ENCODE measurements at places on chromosomes 16 and 17.

- no peak for DNase-seq
These were observed 4.0 kb upstream of the SLFN12L start for GRCh38 chr17:35541434-35541833.

DNA sequence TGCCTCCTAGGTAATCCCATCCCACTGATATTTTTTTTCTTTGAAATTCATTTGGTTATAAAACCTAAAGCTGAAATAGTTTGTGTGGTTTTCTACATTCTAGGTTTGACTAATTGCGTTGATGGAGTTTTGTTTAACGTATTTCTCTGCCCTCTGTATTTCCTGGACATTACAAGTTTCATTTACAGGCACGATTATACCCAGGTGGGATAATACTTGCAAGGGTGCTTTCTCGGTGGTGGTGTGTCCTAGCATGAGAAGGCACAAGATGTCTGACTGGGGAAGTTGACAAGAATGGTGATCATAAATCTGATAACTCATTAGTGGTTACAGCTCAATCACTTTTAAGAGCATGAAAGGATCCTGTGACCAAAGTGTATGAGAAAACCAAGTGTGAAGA, 45.0 kb downstream of the DYNLRB2 start:
- no peak for DNase-seq

- peak; percentile 24 for DNase-seq
These were observed 57.3 kb upstream of the CCL1 start for GRCh38 chr17:34420254-34420766.

DNA sequence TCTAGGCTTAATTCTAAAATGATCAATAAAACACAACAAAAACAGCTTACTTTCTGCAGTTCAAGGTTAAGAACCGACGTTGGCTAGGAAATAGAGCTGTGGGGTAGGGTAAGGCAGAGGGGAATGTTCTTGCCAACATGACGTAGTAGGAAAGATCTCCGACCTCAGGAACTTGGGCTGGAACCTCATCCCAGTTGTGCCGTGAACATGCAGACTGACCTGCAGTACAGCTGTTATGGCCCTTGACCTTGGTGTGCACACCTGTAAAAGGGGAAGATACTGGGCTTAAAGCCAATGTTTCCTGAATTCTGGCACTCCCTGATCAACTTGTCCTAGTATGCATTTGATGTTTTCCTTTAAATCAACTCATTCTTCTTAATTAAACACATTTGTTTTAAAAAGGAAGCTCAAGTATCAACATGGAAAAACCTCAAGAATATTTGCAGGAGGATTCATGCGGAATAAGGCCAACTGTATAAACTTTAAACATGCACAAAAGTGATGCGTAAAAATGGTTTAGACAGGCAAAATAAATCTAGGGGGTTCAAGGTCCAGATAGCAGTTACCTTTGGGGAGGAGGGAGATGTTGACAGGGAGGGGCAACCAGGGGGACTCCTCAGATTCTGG, 14.2 kb upstream of the SLC6A2 start:
- DNase-seq: no peak

DNA sequence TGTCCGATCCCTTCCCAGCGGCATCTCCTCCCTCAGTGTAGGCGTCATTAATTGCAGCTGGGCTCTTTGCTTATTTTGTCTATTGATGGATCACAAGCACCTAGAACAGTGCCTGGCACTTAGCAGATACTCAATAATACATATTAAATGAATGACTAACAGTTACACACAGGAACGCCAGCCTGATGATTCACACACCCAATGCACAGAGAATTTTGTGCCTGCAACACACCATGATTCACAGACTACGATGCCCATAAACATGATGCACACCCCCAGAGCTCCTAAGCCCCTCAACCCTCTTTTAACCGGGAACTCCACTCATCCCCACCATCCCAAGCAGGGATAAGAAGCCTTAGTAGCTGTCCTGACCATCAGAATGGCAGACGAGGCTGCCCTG, 66.6 kb upstream of the TMEM97 start:
- DNase-seq: no peak

GRCh38 chr17:19744492-19744891, 3.6 kb downstream of the ALDH3A1 start:
- DNase-seq: no peak

GRCh38 chr16:64094992-64095634, 1026.8 kb downstream of the CDH11 start:
- DNase-seq: no peak

DNA sequence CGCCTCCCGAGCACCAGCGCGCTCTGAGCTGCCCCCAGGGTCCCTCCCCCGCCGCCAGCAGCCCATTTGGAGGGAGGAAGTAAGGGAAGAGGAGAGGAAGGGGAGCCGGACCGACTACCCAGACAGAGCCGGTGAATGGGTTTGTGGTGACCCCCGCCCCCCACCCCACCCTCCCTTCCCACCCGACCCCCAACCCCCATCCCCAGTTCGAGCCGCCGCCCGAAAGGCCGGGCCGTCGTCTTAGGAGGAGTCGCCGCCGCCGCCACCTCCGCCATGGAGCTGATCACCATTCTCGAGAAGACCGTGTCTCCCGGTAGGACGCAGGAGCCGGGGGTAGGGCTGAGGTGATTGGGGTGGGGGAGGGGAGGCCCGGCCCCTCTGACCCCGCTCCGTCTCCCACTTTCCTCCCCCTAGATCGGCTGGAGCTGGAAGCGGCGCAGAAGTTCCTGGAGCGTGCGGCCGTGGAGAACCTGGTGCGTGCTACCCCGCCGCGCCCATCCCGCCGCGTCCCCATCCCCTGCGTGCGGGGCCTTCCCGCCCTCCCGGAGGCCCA, 329 bp downstream of the KPNB1 start:
- DNase-seq: no peak

- no peak for DNase-seq
These were observed 39.8 kb downstream of the NF1 start for GRCh38 chr17:31134576-31134975.

DNA sequence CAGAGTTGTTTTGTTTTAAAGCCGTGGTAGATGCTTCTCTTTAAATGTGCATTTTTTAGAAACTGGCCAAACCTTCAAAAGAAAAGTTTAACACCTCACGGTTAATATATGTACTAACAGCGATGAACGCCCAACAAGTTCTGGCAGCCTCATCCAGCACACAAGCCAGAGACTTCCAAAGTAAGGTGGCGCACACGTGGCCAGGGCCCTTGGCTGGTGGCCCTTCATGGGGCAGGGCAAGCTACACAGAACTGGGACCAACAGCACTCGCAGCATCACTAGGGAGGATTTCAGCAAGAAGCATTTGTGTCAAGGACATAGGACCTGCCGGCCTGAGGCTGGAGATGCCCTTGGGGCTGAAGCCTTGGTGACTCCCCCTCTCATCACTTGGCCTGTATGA, 23.4 kb downstream of the CYB5D2 start:
- no peak for DNase-seq

DNA sequence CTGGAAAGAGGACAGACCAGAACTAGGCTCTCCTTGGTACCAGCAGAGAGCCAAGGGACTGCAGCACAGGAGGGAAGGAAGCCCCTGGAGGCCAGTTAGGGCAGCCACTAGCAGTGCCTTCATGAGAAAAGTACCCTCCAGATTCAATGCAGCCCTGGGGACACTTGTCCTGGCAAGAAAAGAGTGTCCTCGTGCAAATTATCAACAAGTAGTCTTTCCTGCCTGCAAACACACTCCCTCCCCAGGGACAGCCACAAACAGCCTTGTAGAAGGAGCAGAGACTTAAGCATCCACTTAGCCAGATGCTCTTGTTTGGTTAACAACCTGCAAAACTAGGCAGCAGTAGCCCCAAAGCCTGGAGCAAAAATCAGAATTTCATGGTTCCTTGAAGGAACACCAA, 24.3 kb downstream of the CENPV start:
- DNase-seq: no peak

DNA sequence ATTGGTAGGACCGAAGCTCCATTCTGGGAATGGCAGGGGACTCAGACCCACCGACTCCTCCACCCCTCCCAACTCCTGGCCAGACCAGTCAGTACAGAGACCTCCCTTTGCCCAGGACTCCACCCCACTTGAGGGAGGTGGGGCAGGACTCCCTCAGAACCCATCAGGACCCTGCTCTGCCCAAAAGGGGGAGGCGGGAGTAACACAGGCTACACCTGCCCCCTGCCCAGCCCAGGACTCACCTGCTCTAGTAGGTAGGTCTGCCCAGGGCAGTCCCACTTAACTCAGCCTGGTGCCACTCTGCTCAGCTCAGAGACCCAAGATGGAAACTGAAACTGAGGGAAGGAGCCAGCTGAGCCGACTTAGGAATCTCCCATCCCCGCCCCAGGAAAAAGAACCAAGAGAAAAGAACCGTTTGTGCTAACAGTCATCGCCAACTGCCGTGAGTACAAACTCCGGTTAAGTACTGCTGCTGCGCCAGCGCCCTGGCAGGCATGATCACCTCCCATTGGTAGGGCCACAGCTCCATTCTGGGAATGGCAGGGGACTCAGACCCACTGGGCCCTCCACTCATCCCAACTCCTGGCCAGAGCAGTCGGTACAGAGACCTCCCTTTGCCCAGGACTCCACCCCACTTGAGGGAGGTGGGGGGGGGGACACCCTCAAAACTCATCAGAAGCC, 503 bp downstream of the DHX58 start:
- no peak for DNase-seq

- DNase-seq: no peak
These were observed 261.9 kb upstream of the FOXF1 start for GRCh38 chr16:86248310-86248905.

DNA sequence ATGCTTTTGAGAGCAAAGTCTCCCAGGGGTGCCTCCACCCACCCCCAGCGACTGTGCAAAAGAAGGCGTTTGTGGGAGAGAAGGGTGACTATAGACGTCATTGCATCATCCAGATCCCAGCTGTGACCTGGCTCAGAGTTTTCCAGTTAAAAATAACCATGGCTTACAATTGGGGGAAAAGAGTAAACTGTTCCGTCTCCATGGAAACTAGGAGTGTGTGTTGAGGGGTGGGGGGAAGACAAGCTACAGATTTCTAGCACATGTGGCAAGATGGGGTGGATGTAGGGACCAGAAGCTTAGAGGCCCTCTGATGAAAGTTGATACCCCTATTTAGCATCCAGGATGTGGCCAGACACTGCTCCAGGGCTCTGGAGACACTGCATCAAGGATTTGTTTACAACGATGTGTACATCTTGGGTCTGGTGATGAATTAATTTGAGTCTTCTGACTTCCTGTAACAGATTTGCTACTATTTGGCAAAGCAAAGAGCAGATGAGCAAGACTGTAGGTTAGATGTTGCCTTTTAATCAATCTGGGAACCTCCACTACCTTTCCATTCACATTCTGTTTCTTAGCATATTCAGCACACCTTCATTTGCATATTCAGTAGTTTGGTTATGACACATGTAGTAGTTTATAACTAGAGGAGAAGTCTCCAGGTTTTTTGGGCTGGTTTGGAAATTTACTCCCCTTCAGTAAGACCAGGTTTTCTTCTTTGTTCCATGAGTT, 6.2 kb upstream of the DUSP14 start:
- DNase-seq: peak; percentile 43

GRCh38 chr16:26598998-26599784, 467.5 kb upstream of the C16orf82 start:
- no peak for DNase-seq

DNA sequence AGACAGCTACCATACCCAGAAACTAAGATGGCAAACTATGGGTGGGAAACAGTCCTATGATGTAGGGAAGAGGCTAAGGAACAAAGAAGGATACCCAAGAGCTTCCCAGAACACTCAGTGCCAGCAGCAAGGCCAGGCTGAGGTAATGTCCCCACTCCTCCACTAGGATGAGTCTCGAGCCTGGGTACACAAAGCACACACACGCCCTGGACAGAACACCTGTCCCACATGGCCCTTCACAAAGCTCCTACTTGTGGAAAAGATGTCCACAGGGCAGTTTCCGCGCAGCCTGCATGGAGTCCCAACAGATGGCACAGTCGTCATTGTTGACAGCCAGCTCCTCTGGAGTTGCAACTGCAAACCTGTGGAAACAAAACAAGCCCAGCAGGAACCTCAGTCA, 23.9 kb downstream of the AMFR start:
- DNase-seq: no peak

DNA sequence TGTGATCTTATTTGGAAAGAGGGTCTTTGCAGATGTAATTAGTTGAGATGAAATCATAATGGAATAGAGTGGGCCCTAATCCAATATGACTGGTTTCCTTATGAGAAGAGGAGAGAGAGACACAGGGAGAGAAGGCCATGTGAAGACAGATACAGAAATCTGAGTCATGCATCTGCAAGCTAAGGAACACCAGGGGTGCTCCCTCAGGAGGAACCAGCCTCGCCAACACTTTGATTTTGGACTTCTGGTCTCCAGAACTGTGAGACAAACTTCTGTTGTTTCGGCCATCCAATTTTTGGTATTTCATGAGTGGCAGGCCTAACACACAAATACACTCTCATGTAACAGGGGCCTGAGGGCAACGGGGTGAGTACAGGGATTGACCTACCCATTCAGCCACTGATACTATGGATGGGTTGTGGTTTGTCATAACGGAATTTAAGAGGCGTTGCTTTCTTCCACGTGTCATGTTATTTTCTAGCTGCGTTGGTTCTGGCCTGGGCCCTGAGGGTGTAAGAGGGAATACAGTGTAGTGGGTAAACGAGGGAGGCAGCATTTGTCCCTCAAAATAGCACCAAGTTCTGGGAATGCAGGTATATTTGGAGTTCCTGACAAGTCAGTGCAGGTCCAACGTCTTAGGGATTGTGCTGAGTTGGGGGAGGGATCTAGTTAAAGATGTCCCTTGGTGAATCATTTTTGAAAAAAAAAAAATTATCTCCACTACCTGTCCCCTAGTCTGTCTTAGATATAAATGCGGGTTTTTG, 17.7 kb downstream of the PLCG2 start:
- DNase-seq: no peak

GRCh38 chr17:77901481-77901880, 57.0 kb upstream of the TNRC6C start:
- DNase-seq: no peak

- peak; percentile 11 for DNase-seq
These were observed 889 bp upstream of the ZNF423 start for GRCh38 chr16:49856672-49857330.

GRCh38 chr17:82863383-82863940, 23.6 kb upstream of the ZNF750 start:
- DNase-seq: no peak

DNA sequence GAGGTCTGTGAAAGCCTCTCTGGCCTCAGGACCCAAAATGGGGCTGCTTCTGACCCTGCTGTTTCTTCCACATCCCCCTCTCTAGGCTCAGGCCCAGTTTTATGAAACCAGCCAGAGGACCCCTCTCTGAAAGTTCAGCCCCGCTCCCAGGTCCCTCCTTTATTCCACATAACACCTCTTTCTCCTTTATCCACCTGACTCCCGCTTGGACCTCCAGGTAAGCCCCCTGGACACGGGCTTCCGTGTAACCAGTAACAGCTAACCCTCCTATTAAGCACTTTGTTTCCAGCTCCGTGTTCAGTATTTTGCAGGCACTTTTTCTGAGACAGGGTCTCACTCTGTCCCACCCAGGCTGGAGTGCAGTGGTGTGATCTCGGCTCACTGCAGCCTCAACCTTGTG, 37.4 kb downstream of the PSME3IP1 start:
- DNase-seq: no peak

Measured in NCI-H526 treated with DMSO at 0.1 percent for 48 hours (cell line).